ENCODE measurements at places on chromosomes 12 and 14.

GRCh38 chr14:34465069-34465859 is 3.2 kb upstream of the SPTSSA start:
- no peak for DNase-seq

DNA sequence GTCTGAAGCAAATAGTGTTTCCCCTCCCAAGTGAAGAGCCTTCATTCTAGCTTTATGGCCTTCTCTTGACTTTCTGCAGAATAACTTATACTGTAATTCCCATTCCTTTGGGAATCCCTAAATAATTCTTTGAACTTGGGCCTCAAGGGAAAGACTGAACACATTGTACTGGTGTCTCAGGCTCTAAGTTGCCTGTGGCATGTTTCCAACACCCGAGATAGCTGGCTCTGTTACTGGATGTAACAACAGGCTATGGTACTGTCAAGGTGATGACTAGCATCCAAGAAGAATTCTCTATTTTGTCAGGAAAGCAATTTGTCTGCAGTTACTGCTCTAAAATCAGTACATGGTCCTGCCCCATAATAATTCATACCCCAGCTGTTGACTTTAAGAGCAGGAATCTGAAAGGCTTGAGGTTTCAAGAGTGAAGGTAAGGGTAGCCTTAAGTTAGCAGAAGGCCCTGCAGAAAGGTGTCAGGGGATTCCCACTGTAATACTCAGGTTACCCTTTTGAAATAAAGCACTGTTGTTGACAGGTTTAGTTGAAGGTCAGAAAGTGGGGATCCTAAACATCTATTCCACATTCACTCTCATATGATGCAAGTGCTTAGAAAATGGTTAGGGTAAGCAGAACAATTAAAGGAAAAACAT is 5.2 kb downstream of the GPX2 start:
- no peak for DNase-seq

- peak; percentile 16 for DNase-seq
These were observed 27.8 kb downstream of the CNOT2 start for GRCh38 chr12:70271025-70271424.

- DNase-seq: no peak
These were observed 43.2 kb downstream of the MGAT4C start for GRCh38 chr12:86213012-86213411.

DNA sequence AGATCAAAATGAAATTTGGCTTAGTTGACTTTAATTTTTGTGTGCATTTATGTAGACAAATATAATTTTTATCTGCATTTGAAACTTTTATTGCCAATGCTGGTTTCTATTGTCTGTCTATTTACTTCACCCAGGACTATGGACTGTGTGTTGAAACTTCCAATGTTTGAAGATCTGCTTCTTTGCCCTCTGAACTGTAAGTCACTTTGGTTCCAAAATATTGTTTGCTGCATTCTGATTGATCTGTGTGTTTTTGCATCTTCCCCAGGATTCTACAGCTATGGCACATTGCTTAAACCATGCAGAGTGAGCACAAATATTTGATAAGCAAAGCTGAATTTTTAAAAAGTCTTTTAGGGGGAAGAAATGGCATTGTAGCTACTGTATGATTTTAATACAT is 131.0 kb upstream of the SOX5 start:
- DNase-seq: no peak

- DNase-seq: no peak
These were observed 123.9 kb upstream of the CCDC198 start for GRCh38 chr14:57617510-57617909.

DNA sequence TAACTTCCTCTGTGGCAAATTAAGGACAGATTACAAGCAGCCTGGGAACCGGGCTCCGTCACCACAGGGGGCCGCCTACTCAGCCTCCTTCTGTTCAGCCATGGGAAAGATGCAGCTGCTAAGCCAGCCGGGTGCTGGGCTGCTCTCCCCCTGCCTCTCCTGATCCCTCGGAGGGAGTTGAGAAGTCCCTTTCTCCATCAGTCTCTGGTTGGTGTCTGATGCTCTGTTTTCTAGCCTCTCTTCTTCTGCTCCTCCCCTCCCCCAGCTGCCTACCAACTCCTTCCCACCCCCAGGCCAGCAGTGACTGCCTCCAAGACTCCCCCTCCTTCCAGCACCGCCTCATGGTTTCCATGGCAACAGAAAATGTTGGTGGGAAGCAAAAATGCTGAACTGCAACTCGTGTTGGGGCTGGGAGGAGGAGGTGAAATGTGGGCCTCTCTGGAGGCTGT is 486.7 kb downstream of the APAF1 start:
- DNase-seq: no peak

- no peak for DNase-seq
These were observed 194.2 kb downstream of the GXYLT1 start for GRCh38 chr12:41950455-41950854.

DNA sequence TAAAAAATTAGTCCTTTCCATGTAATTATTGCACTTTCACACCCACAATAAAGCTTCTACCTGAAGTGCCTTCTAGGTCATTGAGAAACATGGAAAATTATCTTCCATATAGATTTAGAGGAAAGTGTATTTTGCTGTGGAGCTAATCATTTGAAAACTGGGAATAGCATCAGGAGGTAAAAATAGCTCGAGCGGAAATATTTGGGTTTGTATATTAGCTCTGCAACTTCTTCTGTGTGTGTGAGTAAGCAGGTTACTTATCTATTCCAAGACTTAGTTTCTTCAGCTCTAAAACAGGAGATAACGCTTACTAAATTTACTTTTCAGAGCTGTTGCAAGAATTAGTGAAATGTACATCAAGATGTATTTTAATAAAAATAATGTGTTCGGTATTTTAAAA is 95.0 kb upstream of the MON2 start:
- no peak for DNase-seq
